Stimulated activated CD4-positive, alpha-beta T cell treated with anti-CD3 and anti-CD28 coated beads, Interleukin-1b, Interleukin-23, amount 100 ng/mL, for 1 hour (primary cell): ENCODE measurements at places on chromosomes 2 and 18.

GRCh38 chr2:109422758-109423500 is 190.8 kb downstream of the SEPTIN10 start:
- DNase-seq, result no peak

- no peak for DNase-seq
These were observed 84.8 kb upstream of the GATA6 start for GRCh38 chr18:22084547-22084946.

DNA sequence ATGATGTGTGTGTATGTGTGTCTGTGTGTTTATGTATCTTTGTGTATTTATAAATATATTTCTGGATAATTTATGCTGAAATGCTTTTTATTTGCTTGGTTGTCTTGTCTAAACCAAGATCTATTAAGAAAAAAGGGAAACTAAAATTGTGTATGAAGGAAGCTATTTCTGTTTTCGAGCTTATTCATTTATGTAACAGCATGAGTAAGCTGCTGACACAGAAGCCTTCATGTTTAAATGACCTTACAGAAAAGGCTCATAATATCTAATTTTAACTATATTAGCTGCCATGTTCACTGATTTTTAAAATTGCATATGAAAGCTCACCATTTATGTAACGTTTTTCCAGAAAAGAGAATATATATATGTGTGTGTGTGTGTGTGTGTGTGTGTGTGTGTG is 392.8 kb downstream of the PTH2R start:
- DNase-seq, result no peak

GRCh38 chr2:83224591-83225200 is 1234.4 kb downstream of the SUCLG1 start:
- DNase-seq, result no peak

- peak; percentile 28 for DNase-seq
These were observed 954 bp downstream of the CCNT2 start for GRCh38 chr2:134919341-134920210.

GRCh38 chr2:42342061-42342794 is 18.8 kb downstream of the COX7A2L start:
- no peak for DNase-seq

GRCh38 chr2:54887850-54888545 is 162.3 kb downstream of the RTN4 start:
- no peak for DNase-seq
